GM06990 (cell line): ENCODE measurements at places on chromosomes 4 and X.

DNA sequence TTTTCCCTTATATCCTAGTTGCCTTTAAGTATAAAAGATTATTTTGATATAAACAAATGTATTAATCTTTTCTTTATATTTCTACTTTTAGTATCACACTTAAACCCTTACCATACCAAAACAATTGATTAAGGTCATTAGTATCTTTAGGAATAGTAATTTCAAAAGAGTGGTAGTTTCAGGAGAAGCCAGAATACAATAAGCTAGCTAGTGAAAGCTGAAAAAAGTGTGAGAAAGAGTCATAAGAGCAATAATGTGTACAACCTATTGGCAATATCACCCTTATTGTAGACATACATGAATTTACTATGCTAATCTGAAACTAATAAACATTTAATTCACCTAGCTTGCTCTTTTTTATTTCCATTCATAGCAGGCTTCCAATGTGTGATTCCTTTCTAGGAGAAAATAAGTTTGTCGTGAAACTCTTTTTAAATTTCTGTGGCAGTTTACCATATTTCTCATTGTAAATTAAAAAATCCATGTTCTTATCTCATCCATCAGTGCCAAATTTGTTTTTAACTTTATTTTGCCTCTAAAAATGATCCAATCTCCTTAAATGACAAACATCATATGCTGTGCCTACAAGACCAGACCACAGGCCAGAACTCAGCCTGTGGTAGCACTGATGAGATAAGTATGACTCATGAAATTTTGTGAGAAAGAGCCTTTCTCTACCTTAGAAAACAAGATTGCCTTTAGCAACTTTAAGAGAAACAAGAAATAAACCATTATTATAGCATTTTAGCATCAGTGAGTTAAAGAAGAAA, 8.1 kb downstream of the NEK1 start:
- DNase-seq, result no peak

GRCh38 chr4:183912585-183912984, 7.5 kb downstream of the STOX2 start:
- DNase-seq, result no peak

DNA sequence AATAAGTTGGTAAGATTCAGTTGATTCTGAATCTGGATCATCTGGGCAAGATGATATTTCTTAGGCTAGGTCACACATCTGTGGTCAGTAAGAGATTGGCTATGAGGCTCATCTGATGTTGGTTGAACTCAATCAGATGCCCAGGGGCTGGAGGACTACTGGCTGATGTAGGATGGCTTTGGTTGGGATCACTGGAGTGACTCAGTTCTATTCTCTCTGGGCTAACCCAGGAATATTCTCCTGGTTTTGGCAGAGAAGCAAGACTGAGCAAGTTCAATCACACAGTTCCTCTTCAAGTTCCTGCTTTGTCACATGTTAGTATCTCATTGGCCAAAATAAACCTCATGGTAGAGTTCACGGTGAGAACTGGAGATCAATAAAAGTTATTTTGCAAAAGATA, 902.3 kb upstream of the SLIT2 start:
- no peak for DNase-seq

- DNase-seq, result no peak
These were observed 23.9 kb upstream of the MAGEA11 start for GRCh38 chrX:149687991-149688390.

GRCh38 chr4:4259484-4260100, 11.6 kb upstream of the TMEM128 start:
- no peak for DNase-seq

DNA sequence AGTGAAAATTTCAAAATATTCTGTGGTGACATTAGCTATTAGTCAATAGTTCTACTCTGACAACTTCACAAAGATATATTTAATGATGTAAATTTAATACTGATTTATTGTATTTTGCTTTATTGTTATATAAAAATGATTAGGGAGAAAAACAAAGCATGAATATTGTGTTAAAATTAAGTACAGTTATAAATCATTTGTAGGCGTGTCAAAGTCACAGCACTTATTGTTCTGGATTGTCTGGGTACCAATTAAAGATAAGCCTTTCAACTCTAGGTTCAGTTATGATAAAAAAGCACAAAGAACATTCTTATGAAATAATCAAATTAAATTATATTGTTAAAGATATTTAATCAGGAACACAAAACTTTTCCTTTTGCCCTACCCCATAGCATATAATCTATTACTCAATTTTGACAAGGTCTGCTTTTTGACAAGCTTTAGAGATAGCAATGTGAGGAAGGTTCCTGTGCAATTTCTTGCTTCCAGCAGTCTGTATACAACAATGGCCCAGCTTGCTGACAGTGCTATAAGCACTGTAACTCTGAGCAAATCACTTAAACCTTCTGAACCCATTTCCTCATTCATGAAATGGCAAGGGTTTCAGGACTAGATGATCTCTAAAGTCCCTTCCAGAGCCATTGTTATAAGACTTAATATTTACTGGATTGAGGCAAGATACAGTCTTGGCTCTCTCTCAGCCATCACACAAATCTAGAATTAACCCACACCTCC, 910.3 kb upstream of the LCORL start:
- DNase-seq, result no peak

DNA sequence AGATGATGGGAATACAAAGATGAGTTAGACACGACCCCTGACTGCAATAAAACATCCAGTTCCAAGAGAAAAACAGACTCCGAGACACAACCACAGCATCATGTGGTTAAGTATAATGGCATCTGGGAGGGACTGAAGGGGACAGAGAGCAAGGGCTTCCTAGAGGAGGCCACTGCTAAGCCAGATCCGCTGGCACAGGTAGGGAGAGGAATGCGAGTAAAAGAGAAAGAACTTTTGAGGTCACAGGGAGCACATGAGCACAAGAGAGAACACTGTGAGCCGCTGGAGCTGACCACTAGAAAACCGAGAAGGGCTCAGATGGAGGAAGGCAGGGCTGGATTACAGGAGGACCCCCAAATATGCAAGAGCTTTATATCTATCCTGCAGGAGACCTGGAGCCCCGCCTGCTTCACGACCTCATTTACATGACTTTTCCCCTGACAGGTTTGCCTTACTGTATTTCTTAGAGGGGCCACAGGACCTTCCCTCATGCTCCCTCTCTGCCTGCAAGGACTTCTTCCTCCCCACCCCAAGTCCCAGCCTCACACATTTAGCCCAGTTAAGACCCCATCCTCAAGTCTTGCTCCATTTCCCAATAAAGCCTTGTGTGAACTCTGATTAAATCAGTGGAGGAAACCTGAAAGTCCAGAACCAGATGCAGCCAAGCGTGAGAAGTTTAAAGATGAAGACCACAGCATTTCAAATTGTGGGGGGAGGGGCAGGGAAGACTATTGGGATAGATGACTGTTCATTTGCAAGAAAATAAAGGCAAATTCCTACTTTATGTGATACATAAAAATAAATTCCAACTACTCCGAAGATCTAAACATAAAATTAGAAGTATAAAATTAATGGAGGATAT, 29.6 kb downstream of the MFAP3L start:
- DNase-seq, result no peak

- no peak for DNase-seq
These were observed 50.4 kb downstream of the MGARP start for GRCh38 chr4:139229534-139230039.

GRCh38 chr4:85673540-85673939, 198.6 kb downstream of the ARHGAP24 start:
- DNase-seq, result no peak

DNA sequence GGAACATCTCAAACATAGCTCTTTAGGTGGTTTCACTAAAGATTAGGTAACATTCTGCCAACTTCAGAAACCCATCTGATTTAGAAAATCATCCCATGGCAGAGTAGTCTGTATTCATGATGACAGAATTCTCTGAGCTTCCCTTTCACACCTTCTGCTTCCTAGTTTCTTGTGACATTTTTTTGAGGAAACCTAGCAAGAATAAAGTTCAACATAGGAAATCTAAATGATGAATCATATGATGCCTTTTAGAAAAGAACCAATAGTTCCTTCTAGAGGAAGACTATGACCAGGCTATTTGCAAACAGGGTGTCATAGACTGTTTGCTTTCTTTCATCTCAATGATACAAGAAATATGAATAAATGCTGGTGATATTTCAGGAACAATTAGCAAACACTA, 49.8 kb upstream of the CAMK2D start:
- no peak for DNase-seq

- no peak for DNase-seq
These were observed 71.8 kb downstream of the FAM193A start for GRCh38 chr4:2608291-2608690.

- DNase-seq, result no peak
These were observed 311.3 kb upstream of the EMCN start for GRCh38 chr4:100828986-100829685.

DNA sequence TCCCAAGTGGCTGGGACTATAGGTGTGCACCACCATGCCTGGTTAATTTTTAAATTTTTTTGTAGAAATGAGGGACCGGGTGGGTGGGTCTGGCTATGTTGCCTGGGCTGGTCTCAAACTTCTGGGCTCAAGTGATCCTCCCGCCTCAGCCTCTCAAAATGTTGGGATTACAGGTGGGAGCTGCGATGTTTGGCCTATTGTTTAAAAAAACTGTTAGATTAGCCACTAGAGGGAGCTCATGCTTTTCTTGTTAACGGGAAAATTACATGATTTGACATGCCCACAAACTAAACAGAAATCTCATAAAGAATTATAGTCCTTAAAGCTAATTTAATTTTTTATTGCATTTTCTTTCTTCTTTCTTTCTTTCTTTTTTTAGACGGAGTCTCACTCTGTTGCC, 5.0 kb upstream of the SDAD1 start:
- no peak for DNase-seq

DNA sequence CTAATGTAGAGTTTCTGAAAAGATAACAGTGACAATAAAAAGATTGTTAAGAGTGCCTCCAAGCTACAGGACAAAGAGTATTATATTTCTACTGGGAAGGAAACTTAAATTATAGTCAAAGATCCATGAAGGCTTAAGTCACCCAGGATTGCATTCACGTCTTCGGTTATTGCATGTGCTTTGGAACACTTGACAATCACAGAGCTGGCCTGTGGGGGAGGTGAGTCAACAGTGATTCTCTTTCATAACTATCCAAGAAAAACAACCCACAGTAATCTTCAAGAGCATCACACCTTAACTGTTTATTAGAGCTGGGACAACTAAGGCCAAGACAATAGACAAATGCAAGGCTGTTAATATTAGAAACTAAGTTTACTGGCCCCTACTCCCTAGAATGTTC, 40.3 kb downstream of the PDGFC start:
- no peak for DNase-seq

DNA sequence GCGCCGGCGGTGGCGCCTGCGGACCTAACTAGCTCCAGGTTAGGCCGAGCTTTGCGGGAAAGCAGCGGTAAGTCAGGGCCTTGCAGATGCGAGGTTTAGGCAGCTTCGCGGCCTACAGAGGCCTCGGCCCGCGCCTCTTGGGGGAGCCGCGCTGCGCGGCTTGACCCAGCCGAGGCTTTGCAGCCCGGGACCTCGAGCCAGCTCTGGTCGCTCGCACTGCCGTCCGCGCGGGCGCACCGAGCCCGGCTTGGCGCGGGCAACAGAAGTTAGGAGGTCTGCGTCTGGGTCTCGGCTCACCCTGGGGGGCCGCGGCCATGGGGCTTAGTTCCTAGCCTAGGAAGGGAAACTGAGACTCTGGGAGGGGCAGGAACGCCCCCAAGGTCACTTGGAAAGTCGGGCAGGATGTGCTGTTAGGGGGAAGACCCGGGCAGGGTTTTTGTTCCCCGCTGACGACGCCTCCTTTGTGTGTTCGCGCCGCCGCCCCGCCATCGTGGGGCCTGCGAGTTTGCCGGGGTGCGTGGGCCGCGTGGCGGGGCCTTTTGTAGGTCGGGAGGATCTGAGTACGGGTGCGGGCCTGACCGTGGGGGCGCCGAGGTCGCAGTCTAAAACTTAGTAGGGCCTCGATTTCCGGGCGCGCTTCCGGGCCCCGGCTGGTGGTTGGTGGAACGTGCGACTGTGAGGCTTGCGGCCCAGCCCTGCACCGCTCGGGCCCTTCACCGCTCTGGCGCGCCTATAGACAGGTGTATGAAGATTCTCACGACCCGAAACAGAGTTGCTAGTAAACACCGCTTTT, 482 bp downstream of the RNF4 start:
- peak; percentile 85 for DNase-seq

DNA sequence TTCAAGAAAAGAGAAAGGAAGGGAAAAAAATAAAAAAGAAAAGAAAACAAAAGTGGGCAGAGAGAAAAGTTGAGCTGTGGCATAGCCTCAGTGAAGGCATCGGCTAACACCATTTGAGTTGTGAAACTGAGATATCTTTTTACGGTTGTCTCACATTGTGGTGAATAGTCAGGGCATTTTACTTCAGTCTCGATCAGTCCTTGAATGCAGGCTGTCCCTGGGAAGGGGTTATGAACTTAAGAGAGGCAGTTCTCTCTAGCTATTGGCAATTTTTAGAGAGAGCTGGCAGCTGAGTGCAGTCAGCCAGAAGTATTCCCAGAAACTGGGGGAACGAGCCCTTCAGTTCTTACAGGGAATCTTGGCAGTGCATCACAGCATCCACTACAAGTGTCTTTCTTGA, 93.5 kb upstream of the SLC6A14 start:
- DNase-seq, result no peak

DNA sequence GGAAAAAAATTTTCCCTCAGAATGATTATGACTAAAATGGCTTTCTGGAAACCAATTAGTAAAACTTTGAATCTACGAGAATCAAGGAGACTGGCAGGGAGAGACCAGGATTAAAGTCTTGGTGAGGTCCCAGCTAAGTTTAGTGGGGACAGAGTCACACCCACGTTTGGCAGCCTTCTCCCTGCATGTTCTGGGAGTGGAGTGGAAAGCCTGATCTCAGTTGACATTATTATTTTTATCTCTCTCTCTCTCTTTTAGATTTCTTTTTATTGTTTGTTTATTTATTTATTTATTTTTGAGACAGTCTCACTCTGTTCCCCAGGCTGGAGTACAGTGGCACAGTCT, 67.8 kb downstream of the MED28 start:
- DNase-seq, result no peak

DNA sequence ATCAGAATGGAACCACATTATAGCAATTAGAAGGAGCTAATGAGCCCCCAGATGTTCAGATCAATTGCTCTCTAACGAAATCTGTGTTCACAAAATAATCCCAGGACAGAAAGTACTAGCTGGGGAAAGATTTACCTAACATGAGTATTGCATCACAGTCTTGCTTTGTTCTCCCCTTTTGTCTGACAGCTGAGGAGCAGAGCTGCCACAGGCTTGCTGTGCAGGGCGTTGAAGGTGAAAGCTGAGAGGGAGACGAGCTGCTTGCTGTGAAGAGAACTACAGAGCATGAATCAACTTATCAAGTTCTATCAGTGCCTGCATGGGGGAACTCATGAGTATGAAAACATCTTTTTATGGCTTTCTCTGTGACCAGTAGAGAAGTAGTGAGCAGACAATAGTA, 441.2 kb downstream of the CENPC start:
- no peak for DNase-seq

GRCh38 chr4:108355186-108355901, 186.6 kb upstream of the LEF1 start:
- DNase-seq, result no peak

GRCh38 chr4:140719686-140720085, 36.5 kb downstream of the TBC1D9 start:
- DNase-seq, result no peak

DNA sequence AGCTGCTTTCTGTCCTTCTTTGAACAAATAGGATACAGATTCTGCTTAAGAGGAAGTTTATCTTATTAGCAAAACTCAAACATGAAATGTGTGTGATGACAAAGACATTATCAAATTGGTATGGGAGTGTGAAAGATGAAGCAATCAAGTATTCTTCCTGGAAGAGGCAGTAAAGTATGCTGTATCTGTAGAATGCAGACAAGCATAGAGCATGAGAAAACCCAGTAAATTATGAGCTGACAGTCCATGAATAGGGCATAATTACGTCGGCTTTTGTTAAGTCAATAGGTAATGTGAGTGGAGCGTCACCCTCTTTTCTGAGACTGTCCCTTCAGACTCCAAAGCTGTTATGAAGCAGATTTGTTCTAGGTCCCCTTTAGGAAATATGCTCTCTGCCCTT, 458.6 kb upstream of the NWD2 start:
- no peak for DNase-seq
